ENCODE measurements at places on chromosomes 2 and 18.

- DNase-seq, result no peak
Observed at GRCh38 chr2:75277111-75277510, 77.8 kb upstream of the TACR1 start.

GRCh38 chr2:121608967-121609366 is 40.3 kb downstream of the CLASP1 start:
- DNase-seq, result no peak

GRCh38 chr2:38245114-38245641 is 131.9 kb downstream of the ATL2 start:
- no peak for DNase-seq

DNA sequence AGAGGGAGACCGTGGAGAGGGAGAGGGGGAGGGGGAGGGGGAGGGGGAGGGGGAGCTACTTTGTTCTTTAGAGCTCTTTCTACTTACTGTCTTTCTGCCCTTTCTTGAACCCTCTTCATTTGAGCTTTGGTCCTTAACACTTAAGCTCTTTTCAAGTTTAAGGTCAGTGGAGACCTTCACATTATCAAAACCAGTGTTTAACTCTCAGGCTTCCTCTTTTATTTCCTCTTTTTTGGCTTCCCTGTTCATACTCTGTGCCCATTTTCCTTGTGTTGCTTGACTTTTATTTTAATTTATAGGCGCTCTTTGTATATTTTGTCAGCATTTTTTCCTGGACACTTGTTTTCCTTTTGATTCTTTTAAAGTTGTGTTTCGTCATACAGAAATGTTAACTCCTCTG is 37.1 kb downstream of the ACSL3 start:
- no peak for DNase-seq

DNA sequence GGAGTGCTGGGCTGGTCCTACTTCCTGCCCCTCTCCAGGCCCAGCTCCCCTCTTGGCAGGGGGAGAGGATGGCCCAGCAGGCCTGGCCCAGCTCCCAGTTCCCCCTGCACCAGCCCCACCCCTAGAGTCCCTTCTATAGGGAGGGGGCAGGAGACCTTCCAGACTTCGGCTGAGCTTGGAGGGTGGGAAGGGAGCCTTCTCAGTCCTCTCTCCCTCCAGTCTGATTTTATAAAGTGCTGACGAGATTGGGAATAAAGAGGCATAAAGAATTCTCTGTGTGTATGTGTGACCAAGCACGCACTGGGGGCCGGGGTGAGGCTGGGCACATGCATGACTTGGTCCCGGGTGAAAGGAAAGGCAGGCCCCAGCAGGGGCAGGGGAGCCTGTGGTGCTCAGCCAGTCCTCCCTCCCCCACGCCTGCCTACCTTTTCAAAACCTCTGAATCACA is 5.1 kb downstream of the CHPF start:
- no peak for DNase-seq

GRCh38 chr2:149129433-149129832 is 90.9 kb downstream of the LYPD6B start:
- DNase-seq, result no peak

- no peak for DNase-seq
Observed at GRCh38 chr18:24055878-24056277, 41.3 kb downstream of the TTC39C start.

- no peak for DNase-seq
Observed at GRCh38 chr18:64134044-64134747, 14.7 kb downstream of the LINC00305 start.

GRCh38 chr2:1867141-1867540 is 122.8 kb upstream of the PXDN start:
- no peak for DNase-seq

GRCh38 chr2:79799729-79800128 is 286.9 kb downstream of the CTNNA2 start:
- no peak for DNase-seq

GRCh38 chr2:15298770-15299169 is 262.4 kb downstream of the NBAS start:
- no peak for DNase-seq

GRCh38 chr2:40625849-40626248 is 174.0 kb upstream of the SLC8A1 start:
- no peak for DNase-seq

DNA sequence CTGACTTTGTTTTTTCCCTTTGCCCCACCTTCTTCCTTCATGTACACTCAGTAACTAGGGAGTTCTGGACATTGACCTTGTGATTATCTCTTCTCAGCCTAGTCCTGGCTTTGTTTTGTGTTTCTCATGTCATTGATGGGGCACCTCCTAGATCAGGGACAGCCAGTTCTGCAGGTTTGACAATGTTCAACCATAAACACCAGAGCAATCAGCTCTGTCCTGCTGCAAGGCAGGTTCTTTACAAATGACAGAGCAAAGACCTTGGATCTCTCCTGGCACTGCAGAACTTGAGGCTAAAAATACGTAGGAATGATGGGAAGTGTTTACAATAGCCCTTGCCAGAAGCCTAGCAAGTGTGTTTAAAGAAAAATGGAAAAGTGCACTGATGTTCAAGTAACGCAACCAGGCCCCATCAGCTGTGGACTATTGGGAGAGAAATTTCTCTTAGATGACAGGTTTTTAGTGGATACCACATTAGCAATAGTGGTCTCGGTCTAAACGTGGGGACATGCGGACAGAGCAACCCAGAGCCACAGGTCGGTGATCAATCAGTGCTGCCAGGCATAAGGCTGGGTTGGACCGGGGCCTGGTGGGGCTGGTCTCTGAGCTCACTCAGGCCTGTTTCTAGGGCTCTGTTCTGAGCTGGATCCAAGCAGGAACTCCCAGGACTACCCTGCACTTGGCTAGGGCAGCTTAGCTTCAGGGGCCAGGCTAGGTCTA is 76.8 kb downstream of the SOWAHC start:
- DNase-seq, result no peak

GRCh38 chr2:52327641-52328040 is 1295.7 kb upstream of the NRXN1 start:
- DNase-seq, result no peak

GRCh38 chr18:46624127-46624526 is 32.9 kb downstream of the LOXHD1 start:
- no peak for DNase-seq

GRCh38 chr2:48107326-48107925 is 201.1 kb upstream of the FBXO11 start:
- DNase-seq, result no peak

DNA sequence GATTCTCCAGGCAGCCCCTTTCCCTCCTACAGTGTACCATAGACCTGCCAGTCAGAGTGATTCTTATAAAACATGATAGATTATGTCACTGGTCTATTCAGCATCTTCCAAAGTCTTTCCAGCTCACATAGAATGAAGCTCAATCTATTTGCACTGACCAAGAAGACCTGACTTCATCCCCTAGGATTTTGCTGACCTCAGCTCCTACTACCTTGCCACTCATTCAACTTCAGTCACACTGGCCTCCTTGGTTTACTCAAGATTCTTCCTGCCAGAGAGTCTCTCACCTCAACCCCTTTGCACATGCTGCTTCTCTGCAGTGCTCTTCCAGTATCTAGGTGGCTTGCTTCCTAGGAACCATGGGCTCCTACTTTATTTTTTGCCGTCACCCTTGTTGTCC is 392.9 kb downstream of the PID1 start:
- no peak for DNase-seq

GRCh38 chr2:40332191-40332826 is 119.6 kb downstream of the SLC8A1 start:
- DNase-seq, result no peak

DNA sequence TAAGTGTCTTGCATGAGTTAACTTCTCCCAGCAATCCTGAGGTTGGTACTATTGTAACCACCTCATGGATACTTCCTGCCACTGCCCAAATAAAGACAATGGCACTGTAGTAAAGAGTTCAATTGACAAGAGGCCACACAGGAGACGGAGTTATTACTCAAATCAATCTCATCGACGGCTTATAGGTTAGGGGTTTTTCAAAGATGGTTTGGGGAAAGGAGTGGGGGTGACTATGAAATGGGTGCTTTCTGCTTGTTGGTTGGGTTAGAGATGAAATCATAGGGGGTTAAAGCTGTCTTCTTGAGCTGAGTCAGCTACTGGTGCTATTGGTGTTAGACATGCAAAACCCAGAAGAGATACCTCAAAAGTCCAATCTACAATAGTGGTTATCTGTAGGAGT is 1258.0 kb upstream of the ZEB2 start:
- DNase-seq, result no peak

DNA sequence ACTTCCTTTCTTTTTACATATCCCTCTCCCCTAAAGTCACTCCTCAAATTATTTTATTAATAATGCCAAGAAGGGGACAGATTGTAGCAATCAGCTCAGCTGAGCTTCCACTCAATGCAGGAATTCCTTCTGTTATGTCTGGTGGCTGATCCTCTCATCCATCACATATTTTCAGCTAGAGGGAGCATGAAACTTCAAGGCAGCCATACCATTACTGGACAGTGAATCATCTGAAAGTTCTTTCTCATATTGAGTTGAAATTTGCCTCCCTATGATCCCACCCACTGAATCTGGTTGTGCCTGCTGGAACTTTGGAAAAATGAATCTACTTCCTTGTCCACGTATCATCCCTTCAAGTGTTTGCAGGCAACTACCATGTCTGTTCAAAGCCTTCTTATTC is 11.2 kb downstream of the ZNF385B start:
- no peak for DNase-seq

DNA sequence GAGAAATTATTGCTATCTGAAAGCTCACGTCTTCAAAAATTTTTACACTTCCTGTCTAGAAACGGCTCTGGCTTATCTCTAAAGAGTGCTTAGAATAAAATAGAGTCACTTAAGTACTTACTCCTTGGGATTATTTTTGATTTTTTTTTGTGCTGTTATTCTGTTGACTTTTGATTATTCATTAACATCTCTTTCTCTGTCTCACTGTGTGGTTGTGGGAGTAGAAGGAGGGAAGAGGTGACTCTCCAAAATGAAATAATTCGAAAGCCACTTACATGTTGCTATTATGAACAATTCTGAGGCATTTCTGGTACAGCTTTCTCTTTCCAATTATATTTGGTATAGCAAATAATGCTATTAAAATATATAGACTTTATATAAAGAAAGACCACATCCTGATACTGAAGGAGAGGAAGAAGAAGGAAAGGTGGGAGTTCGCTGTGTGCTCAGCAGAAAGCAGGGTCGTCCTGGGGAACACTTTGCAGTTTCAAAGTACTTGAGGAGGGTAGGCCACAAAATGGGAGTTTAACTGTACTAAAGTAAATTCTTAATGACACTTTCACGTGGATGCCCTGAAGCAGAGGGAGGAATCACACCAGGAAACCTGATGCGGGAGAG is 9.6 kb upstream of the MMADHC start:
- DNase-seq, result no peak

DNA sequence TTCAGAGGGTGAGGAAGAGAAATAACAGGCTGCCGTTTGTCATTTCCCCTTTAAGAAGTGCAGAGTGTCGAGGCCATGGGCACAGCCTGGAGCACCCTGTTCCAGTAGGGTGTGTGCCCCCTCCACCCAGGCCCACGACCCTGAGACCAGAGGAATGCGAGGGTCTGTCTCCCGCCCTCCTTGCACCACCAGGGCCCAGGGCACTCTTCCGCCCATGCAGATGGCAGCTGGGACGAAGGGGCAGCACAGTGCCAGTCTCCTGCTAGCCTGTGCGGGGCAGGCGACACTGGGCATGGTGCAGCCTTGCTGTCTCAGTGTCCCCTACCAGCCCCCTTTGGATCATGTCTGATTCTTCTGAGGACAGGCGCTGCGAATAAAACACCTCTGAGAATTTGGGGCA is 15.8 kb upstream of the PDIA6 start:
- no peak for DNase-seq

GRCh38 chr2:100986157-100986556 is 15.9 kb upstream of the RPL31 start:
- DNase-seq, result no peak

- DNase-seq, result no peak
Observed at GRCh38 chr18:68757126-68757525, 40.8 kb upstream of the CCDC102B start.

- no peak for DNase-seq
Observed at GRCh38 chr2:226220511-226220910, 579.1 kb downstream of the IRS1 start.

DNA sequence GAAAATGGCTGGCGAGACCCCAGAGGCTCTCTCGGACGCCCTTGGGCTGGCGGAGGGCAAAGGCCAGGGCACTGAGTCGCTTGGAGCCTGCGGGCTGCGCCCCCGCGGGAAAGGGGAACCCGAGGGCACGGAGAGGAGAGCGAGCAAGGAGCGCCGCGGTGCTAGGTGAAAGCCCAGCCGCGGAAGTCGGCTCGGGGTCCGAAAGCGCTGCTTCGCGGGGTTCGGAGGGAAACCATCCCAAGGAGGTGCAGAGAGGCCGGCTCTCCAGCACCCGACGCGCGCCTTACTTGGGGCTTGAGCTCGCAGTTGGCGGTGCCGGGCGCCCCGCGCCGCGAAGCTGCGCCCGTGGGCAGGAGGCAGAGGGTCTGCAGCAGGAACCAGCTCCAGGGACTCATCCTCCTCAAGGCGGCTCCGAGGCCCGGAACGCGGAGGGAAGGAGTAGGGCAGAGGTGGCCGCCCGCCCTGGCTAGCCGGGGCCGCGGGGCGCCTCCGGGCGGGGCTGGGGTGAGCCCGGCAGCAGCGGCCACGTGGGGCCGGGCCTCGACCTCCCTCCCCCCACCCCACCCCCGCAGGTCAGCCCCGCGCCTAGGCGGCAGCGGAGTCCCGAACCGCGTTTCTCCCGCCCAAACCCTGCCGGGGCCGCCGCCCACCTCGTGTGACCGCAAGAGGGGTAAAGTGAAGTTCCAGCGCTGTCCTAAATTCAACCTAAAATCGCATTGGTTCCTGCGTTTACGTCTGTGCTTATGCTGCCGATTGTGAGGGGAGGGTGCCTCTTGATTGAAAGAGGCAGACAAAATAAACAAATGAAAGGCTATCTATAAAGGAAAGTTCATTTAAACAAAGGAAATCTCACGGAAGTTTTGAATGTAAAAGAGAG is at the start of gene TRABD2A:
TRABD2A (minus strand) TSS at position 440 of the 877 bp plus-strand sequence; CDS start at position 395, 45 bp downstream.
- DNase-seq, result peak; percentile 47

DNA sequence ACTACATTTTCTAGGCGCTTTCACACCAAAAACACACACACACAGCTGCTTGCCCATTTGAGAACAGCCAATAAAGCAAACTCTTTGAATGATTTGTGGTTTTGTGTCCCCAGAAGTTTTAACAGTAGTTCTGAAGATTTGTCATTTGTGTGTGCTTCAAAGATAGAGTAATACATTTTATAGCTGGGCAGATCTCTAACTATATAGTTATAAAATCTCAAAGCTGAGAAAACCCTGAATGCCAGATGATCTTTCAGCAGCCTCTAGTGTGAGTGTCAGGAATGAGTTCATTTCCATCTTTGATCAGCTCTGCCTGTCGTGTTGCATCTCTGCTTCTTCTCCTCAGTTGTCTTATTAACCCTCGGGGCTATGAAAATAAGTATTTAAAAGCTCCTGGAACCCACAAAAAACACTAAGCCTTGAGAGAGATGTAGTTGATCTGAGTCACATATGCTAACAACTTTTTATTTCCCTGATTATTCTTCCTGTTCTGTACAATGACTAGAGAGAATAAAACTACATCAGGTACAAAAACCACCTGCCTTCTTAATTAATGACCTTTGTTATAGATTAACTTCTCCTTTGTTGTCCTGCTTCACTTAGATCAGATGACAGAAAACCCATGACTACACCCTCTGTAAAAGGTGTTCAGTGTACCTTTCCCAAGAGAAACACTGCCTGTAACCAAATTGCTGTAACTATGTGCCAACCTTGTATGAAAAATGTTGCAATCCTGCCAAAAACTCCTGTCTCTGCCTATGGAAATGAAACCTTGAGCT is 30.0 kb upstream of the SLC3A1 start:
- no peak for DNase-seq

Data from CD4-positive, alpha-beta T cell treated with Interleukin-15 for 1 hour (primary cell).